ENCODE measurements at places on chromosomes 6 and 20. TPM values are rescaled to one million over a fixed set of nuclear protein-coding genes. Genes with fewer than 3 reads are reported as not detected.
A peak's percentile ranks its signal among the peaks of the same experiment; 100 is the strongest.

DNA sequence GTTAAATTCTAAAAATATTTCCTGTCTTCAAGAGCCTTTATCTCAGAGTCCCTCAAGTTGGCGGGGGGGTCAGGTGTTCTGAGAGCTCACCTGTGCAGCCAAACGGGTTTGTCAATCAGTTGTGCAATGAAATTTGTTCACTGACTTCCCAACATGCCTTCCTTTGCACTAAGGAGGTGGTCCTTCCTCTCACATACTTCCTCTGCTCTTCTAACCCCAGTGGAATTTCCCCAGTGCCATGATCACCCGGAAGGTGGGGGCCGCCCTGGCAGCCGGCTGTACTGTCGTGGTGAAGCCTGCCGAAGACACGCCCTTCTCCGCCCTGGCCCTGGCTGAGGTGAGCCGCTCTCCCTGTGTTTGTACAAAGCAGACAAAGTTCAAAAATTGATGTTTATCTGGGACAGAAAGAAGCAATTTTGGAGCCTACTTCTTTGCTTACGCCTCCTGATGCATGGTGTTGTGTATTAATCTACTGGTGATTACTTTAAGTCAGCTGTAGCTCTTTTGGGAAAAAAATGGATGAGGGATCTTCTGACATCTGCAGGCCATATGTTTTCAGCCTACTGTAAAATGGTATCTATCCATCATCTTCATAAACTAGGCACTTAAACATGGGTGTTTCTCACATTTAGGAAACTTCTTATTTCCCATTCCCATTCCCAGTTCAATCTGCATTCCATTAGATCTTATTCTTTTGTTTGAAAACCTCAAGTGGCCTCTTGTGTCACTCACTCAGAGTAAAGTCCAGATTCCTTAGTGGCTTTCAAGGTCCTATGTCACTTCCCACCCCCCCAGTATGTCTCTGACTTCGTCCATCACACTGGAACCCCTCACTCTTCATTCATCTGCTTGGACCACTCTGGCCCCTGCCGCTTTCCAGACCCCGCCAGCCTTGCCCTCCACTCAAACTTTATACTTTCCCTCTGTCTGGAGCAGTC is 10.1 kb downstream of the ALDH5A1 start:
- H3K27ac ChIP-seq: no peak overlapping the region
- peaks cover 32% of the 10 kb centered on the region for H3K36me3 ChIP-seq
- no peaks in the 10 kb centered on the region for H3K27me3 ChIP-seq
- DNase-seq: no peak
- no peak overlapping the region for H3K4me3 ChIP-seq

- H3K4me1 ChIP-seq: peaks cover 23% of the 10 kb centered on the region
- no peak for DNase-seq
- peak overlapping the region; percentile 65 for H3K27ac ChIP-seq
- peak overlapping the region; percentile 89 for H3K4me3 ChIP-seq
These were observed 1.8 kb downstream of the MDGA1 start for GRCh38 chr6:37695857-37696219.

GRCh38 chr6:107539409-107539808 is 49.5 kb downstream of the SOBP start:
- H3K27ac ChIP-seq: peak overlapping the region; percentile 85
- H3K36me3 ChIP-seq: peaks cover 4% of the 10 kb centered on the region
- no peaks in the 10 kb centered on the region for H3K27me3 ChIP-seq
- H3K4me1 ChIP-seq: peaks cover 36% of the 10 kb centered on the region

DNA sequence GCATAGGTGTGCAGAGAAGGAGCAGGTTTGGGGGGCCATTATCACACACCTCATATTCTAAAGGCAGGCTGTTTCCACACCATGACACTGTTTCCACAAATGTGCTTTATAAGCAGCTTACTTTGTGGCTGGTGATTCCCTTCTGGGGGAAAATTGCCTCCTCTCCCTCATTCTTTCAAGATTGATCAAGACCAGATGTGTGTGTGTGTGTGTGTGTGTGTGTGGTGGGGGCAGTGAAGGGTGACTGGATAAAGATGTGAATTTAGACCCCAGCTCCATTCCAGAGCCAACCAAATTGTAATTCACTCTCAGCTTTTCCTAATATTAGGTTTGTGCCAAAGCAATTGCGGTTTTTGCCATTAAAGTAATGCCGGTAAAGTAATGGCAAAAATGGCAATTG is 45.6 kb downstream of the EDN3 start:
- peaks cover 4% of the 10 kb centered on the region for H3K4me1 ChIP-seq
- no peak overlapping the region for H3K27ac ChIP-seq
- H3K27me3 ChIP-seq: no peaks in the 10 kb centered on the region
- no peaks in the 10 kb centered on the region for H3K36me3 ChIP-seq
- no peak overlapping the region for H3K4me3 ChIP-seq

- no peak overlapping the region for H3K27ac ChIP-seq
- DNase-seq: no peak
- peaks cover 21% of the 10 kb centered on the region for H3K4me1 ChIP-seq
- H3K36me3 ChIP-seq: peaks cover 14% of the 10 kb centered on the region
These were observed 4.1 kb downstream of the ZNF391 start for GRCh38 chr6:27392623-27393022.

GRCh38 chr6:19157486-19157885 is 679.7 kb upstream of the ID4 start:
- peak overlapping the region; percentile 67 for H3K27ac ChIP-seq
- no peaks in the 10 kb centered on the region for H3K27me3 ChIP-seq
- no peak overlapping the region for H3K4me3 ChIP-seq

GRCh38 chr6:90144396-90144795 is 152.2 kb downstream of the BACH2 start:
- no peak overlapping the region for H3K4me3 ChIP-seq
- no peak for DNase-seq
- H3K4me1 ChIP-seq: no peaks in the 10 kb centered on the region
- no peaks in the 10 kb centered on the region for H3K27me3 ChIP-seq

- no peaks in the 10 kb centered on the region for H3K27me3 ChIP-seq
- no peak overlapping the region for H3K4me3 ChIP-seq
- peaks cover 32% of the 10 kb centered on the region for H3K4me1 ChIP-seq
- DNase-seq: no peak
- no peaks in the 10 kb centered on the region for H3K36me3 ChIP-seq
These were observed 108.9 kb upstream of the SNX9 start for GRCh38 chr6:157714153-157714490.

DNA sequence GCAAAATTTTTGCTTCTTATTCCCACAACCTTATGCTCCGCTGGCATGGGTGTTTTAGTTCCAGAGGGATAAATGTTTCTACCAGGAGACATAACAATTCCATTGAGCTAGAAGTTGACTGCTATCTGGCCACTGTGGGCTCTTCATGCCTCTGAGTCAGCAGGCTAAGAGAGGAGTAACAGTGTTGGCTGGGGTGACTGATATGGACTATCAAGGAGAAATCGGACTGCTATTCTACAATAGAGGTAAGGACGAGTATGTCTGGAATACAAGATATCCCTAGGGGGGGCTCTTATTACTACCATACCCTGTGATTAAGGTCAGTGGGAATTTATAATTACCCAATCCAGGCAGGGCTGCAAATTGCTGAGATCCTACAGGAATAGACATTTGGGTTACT is 26.9 kb downstream of the FBXO30 start:
- no peaks in the 10 kb centered on the region for H3K27me3 ChIP-seq
- H3K36me3 ChIP-seq: peaks cover 29% of the 10 kb centered on the region
- no peak overlapping the region for H3K27ac ChIP-seq
- DNase-seq: no peak
- H3K4me1 ChIP-seq: no peaks in the 10 kb centered on the region
- H3K4me3 ChIP-seq: no peak overlapping the region

DNA sequence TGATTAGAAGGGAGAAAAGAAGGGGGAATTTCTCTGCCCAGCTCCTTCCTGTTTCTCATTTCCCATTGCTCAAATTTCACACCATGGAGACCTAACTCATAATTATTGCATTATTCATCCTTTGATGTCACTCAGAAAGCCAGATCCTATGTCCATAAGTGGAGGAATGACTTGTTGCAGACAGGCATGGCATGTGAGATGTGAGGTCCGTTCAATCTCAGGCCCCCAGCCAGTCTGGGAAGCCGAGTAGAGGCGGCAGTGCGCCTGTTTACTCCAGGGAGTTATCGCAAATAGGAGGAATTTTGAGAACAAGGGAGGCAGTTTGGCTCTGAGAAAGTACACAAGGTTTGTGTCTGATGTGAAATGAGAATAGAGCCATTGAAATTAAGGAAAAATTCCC is 26.9 kb upstream of the MOCS1 start:
- peak overlapping the region; percentile 99 for H3K27ac ChIP-seq
- DNase-seq: no peak
- peaks cover 39% of the 10 kb centered on the region for H3K4me1 ChIP-seq
- peaks cover 2% of the 10 kb centered on the region for H3K36me3 ChIP-seq
- peak overlapping the region; percentile 58 for H3K4me3 ChIP-seq

GRCh38 chr6:135686784-135687301 is 164.7 kb upstream of the PDE7B start:
- H3K4me1 ChIP-seq: peaks cover 16% of the 10 kb centered on the region
- DNase-seq: no peak
- H3K36me3 ChIP-seq: no peaks in the 10 kb centered on the region
- H3K27ac ChIP-seq: no peak overlapping the region
- no peaks in the 10 kb centered on the region for H3K27me3 ChIP-seq
- H3K4me3 ChIP-seq: no peak overlapping the region

DNA sequence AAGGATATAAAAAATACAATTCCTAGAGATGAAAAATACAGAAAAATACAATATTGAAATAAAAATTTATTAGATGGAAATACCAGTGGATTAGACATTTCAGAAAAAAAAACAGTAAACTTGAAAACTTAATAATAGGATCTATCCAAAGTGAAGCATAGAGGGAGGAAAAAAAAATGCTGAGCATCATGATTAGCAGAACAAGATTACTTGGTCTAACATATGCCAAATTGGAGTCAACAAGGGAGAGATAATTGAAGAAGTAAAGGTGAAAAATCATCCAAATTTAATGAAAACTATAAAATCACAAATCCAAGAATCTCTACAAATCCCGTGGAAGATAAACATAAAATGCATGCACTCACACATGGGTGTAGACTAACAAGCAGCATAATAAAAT is 166.2 kb upstream of the BMP5 start:
- no peaks in the 10 kb centered on the region for H3K27me3 ChIP-seq
- peak overlapping the region; percentile 82 for H3K27ac ChIP-seq
- no peak overlapping the region for H3K4me3 ChIP-seq
- DNase-seq: no peak

DNA sequence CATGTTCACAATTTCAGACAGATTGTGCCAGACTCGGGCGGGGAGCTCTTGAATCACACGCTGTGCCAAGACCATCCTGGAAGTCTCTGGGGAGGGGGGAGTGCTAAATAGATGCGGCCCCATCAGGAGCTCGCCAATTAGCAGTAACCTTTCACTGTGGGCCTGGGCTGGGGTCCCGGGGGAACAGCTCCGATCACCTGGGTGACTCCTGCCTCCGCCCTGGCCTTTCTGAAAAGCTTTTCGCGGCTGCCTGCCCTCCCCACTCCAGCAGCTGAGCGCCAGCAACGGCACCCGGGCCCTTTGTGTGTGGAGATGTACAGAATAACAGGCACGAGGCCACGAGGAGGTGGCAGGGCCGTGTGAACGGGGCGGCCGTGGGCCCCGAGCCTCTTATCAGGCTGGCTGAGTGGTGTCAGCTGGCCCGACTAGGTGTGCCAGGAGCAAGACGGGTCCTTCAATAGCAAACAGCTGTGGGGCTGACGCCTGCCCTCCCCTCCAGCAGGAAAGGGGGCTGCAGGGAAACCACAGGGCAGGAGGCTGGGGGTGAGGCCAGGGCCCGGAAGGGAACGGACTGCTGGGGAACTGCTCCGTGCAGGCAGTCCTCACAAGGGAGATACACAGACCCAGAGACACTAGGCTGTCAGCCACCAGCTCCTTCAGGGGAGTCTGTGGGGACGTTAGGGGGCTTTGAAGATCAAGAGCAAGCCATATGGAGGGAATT is 56.8 kb downstream of the NOL4L start:
- H3K4me3 ChIP-seq: no peak overlapping the region
- no peaks in the 10 kb centered on the region for H3K27me3 ChIP-seq
- no peak overlapping the region for H3K27ac ChIP-seq

DNA sequence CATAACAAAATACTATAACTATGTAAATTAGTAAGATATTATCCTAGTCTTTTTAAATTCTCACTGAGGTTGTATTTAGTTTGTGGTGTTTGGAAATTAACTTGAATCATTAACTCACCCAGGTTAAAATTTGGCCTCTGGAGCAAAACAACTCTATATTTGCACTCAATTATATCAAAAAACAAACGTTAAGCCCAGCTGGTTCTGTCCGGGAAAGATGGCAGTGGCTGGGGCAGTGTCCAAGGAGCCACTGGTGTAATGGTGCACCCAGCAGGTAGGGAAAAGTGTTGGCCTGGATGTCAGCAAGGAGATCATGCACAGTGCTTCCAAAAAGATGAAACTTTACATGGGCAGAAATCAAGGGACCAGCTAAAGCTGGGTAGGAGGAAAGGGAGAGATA is 285.3 kb upstream of the CITED2 start:
- H3K27ac ChIP-seq: no peak overlapping the region
- no peak overlapping the region for H3K4me3 ChIP-seq
- no peak for DNase-seq
- H3K27me3 ChIP-seq: no peaks in the 10 kb centered on the region

DNA sequence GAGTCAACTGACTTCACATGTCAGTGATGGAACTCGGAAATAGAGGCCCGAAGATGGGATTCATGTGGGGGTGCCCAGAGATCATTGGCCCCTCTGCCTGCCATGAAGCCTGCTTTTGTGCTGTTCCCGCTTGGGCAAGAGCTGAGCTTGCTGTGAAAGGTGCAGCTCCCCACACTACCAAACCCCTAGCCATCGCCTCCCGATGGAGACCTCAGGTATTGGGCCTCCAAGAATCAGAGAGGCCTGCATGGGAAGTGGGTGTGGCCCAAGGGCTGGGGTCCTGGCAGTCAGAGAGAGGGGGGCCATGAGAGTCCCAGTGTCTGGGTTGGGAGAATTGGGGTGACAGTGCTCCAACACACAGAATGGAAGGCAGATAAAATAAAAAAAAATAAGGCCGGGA is 160.9 kb downstream of the SOD2 start:
- peaks cover 6% of the 10 kb centered on the region for H3K27me3 ChIP-seq
- no peak overlapping the region for H3K4me3 ChIP-seq
- no peak for DNase-seq
- no peak overlapping the region for H3K27ac ChIP-seq

CASS4 gene
- 0.10 TPM for total RNA-seq

RIMS1 gene
- 5.7 TPM for total RNA-seq

BHLHE23 gene
- not detected for total RNA-seq

GPX5 gene
- total RNA-seq: not detected

ABHD16B gene
- total RNA-seq: not detected

BPI gene
- 0.68 TPM for total RNA-seq

SAPCD1 gene
- total RNA-seq: 2.4 TPM

WASF1 gene
- total RNA-seq: 13.7 TPM

IL17F gene
- total RNA-seq: not detected

All from chondrocyte (in vitro differentiated cells).